Pulmonary artery endothelial cell (primary cell): ENCODE measurements at places on chromosomes 12 and 14. TPM values are rescaled to one million over a fixed set of nuclear protein-coding genes. Genes with fewer than 3 reads are reported as not detected.

The EID3 gene
- total RNA-seq = 5.1 and 11.7 TPM in 2 replicates

DNA sequence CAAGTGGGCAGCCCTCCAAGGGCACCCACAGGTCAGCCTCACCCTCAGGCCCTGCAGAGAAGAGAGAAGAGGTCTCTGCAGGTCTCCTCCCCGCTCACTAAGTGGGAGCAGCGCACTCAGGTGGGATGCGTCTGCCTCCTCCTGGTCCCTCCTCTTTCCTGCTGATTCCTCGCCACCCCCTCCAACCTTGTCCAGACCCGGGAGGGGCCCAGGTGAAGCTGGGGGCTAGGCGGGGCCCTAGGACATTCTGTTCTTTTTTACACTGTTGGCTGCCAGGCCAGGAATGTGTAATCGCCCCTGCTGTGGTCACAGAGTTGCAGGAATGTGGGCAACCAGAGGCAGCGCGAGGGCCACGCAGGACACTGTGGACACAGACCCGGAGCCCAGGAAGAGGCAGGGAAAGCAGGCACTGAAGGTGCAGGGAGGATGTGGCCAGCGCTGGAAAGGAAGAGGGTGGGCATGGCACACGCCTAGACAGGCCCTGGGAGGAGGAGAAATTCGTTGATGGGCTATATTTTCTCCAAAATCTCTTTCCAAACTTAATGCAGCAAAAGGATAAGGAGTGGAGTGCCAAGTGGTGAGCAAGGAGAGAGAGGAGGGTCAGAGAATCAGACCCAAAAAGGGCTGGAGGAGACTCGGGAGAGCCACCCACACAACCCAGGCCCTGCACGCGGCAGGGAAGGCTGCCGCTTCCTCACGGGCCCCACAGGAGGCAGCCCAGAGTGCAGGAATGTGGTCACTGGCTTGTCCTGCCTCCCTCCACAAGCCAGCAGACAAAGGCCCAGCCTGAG, 911 bp upstream of the SCNN1A start:
- DNase-seq = no peak

DNA sequence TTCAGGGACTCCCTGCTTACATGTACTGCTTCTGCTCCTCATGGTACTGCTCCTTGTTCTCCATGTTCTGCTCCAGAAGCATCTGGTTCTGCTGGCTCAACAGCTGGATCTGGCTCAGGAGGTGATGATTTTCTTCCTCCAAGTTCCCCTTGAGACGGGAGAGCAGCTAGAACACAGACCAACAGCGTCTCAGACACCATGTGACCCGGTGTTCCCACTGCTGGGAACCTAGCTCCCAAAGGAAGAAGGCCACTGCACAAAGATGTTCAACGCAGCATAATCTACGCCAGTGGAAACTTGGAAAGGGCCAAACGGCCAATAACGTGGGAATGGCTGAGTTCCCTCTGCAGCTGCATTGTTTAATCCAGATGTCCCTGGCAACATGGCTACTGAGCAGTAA, 49.6 kb upstream of the GPR68 start:
- DNase-seq = no peak

The SUOX gene
- 13.8 and 23.2 TPM in 2 replicates for total RNA-seq

DNA sequence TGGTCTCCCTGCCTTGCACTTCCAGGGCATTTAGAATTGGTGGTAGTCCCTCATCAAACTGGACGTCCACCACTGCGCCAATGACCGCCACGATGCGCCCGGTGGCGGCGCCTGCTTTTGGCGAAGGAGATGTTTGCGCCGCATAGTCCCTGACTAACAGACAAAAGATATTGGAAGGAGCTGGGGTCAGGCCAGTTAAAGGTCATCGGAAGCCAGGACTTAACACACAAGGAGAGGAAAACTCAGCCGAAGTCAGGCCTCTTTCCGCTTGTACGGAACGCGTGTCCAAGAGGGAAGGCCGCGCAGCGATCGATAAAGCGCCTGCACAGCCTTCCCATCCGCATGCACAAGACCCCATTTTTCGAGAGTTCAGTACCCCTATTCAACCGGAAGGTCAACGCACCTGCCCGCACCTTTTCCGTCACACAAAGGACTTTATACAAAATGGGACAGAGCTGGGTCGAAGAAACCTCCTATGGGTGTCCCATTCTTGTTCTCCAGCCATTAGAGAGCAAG, 525 bp downstream of the ATP5F1B start:
- DNase-seq = no peak

- peak; percentile 69 for DNase-seq
Measured at GRCh38 chr14:24425704-24426103, 3.8 kb downstream of the CBLN3 start.

GRCh38 chr12:110577864-110578693, 5.0 kb downstream of the PPTC7 start:
- no peak for DNase-seq

DNA sequence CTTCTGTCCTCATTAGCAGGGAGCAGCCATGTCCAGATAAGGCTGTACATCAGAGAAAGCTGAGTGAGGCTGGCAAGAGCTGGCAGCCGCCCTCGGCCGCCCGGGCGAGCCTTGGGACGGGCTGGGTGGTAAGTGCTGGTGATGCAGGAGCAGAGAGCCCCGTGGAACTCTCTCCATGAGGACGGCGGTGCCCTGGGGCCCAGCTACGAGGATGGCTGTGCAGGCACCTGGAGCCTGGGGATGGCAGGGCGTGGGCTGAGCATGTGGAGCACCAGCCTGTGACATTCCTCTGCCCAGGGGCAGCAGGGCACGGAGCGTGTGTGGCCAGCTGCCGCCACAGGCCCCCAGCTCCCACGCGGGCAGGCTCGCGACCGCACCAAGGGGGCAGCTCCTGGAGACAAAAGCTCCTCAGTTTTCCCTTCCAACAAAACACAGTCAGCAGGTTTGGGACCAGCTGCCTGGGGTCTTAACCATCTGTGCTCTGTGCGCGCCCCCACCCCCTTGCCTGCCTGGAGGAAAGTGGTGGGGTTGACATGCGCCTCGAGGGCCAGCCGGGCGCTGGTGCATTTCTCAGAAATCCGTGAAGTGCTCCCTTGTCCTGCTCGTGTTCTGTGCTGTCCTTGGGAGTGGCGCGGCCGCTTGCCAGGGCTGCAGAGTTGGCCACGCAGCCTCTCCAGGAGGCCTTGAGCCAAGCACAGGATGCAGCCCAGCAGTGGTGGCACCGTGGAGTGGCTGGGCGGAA, 21.4 kb downstream of the PACS2 start:
- no peak for DNase-seq

The C12orf75 gene
- 47.5 and 54.6 TPM in 2 replicates for total RNA-seq

DNA sequence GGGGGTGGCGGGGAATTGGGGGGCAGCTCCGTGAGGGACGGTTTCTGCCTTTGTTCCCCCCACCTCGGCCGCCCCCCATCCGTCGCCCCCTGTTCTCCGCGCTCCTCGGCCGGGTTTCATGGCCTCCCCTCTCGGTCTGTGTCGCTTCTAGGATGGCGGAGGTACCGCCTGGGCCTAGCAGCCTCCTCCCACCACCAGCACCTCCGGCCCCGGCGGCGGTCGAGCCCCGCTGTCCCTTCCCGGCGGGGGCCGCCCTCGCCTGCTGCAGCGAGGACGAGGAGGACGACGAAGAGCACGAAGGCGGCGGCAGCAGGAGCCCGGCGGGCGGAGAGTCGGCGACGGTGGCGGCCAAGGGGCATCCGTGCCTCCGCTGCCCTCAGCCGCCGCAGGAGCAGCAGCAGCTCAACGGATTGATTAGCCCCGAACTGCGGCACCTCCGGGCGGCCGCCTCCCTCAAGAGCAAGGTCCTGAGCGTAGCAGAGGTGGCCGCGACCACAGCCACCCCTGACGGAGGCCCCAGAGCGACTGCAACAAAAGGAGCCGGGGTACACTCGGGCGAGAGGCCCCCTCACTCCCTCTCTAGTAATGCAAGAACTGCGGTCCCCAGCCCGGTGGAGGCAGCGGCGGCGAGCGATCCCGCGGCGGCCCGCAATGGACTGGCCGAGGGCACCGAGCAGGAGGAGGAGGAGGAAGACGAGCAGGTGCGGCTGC, 575 bp downstream of the NAA30 start:
- no peak for DNase-seq

DNA sequence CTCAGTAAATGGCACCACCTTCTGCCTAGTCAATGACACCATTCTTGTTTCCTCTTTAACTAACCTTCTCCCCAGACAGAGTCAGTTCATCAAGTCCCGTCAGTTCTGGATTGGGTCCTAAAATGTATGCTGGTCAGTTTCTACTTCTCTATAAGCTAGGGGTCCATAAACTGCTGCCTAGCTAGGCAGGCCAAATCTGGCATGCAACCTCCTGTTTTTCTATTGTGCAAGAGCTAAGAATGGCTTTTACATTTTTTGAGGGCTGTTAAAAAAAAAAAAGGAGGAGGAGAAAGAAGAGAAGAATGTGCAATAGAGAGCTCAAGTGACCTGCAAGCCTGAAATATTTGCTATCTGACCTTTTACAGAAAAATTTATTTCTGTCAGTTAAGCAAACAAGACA, 6.4 kb upstream of the TMED10 start:
- DNase-seq = no peak

The SMARCC2 gene
- 53.2 and 70.9 TPM in 2 replicates for total RNA-seq

- no peak for DNase-seq
Measured at GRCh38 chr12:69765515-69765914, 26.9 kb downstream of the RAB3IP start.

- no peak for DNase-seq
Measured at GRCh38 chr14:51432302-51432948, 192.4 kb downstream of the TMX1 start.

- DNase-seq = no peak
Measured at GRCh38 chr12:91662021-91662420, 479.4 kb upstream of the DCN start.

- DNase-seq = no peak
Measured at GRCh38 chr12:86777325-86777724, 521.1 kb upstream of the MGAT4C start.

GRCh38 chr12:7612851-7613250, 52.9 kb downstream of the APOBEC1 start:
- no peak for DNase-seq

- peak; percentile 96 for DNase-seq
Measured at GRCh38 chr14:61694830-61695694, at the start of gene HIF1A. Gene HIF1A (plus strand): TSS chr14:61695513. CDS start chr14:61695805, 292 bp downstream.

DNA sequence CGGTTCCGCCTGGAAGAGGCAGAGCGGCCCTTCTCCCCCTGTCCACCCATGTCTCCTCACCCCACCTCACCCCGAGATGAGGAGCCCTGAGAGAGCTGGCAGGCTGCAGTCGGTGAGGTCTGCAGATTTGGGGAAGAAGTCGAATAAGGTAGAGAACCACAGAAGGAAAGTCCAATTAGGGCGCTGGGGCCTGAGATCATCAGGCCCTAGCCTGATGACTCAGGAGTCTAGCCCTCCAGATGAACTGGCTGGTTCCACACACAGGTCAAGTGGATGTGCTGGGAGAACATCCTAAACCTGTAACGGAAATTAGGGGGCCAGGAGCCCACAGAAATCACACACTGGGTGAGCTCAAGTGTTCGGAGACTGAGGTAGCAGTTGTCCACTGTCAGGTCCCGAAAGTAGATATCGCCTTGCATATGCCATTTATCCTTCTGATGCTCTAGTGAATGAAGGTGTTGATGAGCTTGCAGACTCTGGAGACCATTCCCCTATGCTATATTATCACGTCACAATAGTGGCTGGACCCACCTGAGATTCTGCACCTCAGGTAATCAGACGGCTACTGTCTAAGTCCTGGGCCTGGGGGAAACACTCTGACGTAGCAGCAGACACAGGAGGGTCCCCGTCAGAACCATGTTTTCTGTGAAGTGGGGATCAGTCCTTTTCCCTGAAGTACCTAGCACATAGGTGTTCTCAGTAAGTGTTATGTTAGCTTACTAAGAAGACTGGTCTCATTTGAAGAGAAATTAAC, 886 bp upstream of the METTL17 start:
- no peak for DNase-seq

DNA sequence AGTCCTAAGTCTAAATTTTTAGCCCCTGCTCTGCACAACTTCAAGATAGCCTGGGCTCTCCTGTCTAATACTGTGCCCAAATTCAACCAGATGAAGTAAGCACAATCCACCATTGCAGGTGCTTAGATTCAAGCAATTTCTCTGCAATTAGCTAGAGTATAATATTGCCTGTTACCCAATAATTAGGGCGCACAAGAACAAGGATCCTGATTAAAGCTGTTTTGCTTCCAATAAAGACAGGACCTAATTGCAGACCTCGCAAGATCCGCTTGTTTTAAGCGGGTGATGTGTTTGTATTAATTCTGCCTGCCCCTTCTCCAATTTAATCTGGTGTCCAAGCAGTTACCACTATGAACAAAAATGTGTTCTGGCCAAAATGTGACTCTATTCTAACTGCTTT, 1268.9 kb upstream of the TMEM132C start:
- DNase-seq = no peak

DNA sequence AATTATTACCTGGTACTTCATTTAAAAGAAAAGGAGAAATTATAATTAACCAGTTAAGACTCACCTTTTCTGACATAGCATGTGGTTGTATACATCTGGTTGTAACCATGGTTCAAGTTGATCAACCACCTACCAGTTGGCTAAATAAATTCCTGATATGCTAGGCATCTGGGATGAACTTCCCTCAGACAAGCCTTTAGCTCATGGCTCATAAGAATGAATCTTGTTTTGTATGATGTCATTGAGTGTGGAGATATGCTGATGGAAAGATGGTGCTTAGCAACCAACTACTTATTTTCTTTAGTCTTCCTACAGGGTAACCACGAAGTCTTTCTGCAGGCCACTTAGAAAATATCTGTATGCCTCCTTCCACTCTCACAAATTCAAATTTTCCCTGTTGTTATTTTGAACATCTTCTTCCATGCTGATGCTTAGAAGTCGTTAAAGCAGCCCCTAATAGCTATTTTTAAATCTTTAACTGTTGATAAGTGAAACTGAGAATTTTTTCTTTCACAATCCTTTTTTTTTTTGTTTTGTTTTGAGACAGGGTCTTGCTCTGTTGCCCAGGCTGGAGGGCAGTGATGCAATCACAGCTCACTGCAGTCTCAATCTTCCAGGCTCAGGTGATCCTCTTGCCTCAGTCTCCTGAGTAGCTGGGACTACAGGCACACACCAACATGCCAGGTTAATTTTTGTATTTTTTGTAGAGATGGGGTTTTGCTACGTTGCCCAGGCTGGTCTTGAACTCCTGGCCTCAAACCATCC, 51.9 kb upstream of the PTHLH start:
- DNase-seq = peak; percentile 13

The CACNA1C gene
- total RNA-seq = not detected in 2 replicates

- no peak for DNase-seq
Measured at GRCh38 chr12:52120951-52121823, 41.7 kb downstream of the SMIM41 start.

DNA sequence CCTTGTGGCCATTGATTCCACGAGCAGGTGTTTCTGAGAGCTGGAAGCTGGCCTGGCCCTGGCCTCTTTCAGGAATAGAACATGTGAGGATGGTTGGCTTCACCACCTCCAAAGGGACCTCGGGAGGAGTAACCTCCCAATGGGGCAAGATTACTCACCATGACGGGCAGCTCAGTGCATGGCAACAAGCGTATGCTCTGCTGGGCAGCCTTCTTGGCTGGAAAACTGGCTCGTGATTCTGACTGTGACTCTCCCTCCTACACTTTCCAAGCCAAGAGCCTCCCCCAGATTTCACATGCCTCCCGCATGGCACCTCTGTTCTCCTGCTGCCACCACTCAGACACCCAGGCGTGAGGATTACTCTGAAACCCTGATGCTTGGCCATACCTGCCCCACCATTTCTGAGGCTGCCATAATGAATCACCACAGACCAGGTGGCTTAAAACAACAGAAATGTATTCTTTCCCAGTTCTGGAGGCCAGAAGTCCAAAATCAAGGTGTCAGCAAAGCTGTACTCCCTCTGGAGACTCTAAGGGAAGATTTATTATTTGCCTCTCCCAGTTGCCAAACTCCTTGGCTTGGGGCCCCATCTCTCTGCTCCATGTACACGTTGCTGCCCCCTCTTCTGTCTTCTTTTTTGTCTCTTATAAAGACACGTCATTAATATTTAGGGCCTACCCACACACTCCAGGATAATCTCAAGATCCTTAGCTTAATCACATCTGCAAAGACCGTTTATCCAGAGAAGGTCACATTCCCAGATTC, 215.9 kb downstream of the CHST11 start:
- no peak for DNase-seq
